ENCODE measurements at places on chromosomes 2 and 18.
A peak's percentile ranks its signal among the peaks of the same experiment; 100 is the strongest.

DNA sequence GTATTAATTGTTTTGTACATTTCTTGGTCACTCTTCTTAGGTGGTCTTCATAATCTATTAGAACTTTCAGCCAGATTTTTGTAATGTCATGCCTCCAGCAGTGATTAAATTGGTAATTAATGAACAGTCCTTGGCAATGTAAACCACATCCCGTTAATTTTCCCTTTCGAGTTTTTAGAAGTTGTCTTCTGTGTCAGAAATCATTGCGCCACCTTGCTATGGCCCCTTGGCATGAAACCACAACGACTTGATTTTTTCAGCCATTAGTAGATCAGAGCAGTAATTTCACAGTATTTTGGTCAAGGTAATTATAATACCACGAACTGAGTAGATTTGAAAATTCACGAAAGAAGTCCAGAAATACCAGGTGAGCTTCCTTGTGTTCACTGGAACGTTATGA, 86.0 kb upstream of the OTX1 start:
- DNase-seq, result no peak

GRCh38 chr2:44397447-44398175, 35.9 kb downstream of the CAMKMT start:
- no peak for DNase-seq

- DNase-seq, result no peak
Observed at GRCh38 chr2:8588831-8589191, 93.0 kb upstream of the ID2 start.

DNA sequence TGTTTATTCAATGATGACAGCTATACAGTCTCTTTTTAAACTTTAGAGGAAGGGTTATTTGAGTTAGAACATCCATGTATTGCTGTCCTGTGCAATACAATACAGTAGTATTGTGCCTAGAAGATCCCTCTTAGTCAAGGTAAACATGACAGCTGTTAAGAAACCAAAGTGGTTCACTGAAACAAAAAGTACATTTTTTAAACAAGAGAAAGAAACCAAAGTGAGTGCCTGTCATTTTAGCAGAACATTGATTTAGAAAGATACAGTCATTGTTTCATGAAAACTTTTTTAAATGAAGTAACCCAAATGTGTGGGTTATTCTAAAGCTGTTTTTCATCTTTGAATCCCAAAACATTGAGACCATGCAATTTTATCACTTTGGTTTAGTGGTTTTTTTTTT, 15.5 kb downstream of the ITPRID2 start:
- no peak for DNase-seq

DNA sequence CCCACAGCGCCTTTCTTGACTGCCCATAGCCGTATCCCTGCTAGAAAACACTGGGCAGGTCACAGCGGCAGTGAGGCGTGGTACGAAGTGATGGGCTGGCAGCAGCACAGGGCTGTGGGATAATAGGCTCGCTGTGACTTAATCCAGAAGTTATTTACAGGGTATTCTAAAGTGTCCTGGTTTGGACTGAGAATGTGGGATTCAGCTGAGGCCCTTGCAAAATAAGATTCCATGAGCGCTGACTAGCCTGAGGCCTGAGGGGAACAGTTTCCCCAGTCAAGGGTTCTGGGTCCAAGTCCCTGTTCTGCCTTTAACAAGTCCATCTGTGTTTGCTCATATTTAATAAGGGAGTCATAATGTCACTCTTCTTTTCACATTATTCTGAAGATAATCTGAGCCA, 34.6 kb downstream of the SETBP1 start:
- no peak for DNase-seq

GRCh38 chr2:55099878-55100820, 49.9 kb upstream of the RTN4 start:
- DNase-seq, result no peak

DNA sequence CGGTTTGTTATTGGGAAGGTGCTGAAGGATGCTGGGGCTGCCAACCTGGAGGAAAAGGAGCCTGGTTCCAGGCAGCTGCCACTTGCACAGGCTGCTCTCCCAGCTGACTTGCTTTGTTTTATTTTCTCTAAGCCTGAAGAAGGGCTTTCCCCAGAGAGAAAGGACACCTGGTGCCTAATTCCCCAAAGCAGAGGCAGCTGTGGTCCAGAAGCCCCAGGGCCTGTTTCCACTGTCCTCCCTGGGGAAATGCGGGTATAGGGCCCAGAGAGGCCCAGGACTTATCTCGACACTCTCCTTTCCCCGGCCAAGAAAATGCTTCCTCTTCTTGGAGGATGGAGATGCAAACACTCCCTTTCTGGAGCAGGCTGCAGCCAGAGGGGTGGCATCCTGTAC, 30.1 kb downstream of the INO80C start:
- no peak for DNase-seq

GRCh38 chr18:50819027-50819727, 639 bp downstream of the MRO start:
- DNase-seq, result peak; percentile 63

DNA sequence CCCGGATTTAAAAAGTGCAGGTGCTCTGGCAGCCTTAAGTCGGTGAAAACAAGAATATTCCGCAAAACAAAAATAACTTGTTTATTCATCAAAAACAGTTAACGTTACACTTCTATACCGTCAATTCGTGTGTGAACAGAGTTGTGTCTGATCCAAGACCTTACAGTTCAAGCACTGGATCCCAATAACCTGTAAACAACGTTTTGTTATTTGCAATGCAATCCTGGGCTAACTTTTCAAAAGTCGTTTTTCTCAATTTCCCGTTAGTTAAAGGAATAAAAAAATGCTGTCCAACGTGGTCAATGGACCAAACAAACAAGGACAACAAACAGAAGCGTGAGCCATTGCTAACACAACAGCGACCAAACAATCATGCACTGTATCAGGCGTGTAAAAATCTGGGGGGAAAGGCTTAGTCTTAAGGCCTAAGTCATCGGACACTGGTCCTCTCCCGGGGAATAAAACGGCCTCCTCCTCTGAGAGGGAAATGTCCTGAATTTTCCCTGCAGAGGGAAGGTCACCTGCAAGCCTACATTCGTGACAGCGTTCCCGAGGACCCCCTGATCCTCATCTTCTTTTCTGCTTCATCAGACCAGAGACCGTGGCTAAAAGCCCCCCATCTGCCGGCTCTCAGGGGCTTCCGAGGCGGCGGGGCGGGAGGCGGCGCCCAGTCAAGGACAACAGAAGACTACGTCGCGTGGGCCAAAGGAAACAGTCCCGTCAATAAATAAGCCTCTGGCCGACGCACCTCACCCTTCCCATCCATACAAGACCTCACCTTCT, 490 bp downstream of the NDUFS1 start:
- DNase-seq, result no peak

GRCh38 chr2:133970641-133971040, 283.2 kb upstream of the MGAT5 start:
- DNase-seq, result no peak

DNA sequence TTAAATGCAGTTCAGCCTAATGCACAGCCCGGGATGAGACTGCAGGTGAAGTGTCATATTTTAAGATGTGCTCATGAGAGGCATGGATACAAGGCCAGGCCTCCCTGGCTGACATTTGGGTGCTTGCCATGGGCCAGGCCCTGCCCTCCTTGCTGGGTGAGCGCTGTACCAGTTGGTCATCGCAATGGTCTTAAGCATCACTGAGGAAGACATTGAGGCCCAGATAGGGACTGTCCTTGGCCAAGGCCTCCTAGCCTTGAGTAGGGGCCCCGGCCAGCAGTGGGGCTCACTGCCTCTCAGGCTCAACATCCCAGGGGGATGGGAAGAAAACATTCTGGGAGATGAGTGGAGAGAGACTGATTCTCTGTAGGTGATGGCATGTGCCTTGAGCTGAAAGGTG, 184.3 kb downstream of the SH3RF3 start:
- DNase-seq, result no peak

- no peak for DNase-seq
Observed at GRCh38 chr2:105609746-105610402, 134.8 kb upstream of the NCK2 start.

DNA sequence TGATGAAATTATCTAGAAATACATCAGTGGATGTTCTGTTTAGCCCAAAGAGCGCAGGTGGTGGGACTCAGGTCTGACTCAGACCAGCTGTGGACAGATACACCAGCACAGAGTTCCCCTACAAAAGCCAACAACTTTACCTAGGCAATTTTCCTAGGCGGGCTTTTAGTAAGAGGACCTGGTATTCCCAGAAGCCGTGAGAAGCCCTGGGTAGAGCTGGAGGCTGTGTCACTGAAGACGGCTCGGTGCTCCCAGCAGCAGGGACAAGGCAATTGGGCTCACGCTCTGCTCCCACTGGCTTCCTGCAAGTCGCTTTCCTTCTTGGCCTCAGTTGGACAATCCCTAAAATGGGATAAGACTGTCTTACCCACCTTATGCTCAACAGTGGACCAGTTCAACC, 41.1 kb downstream of the TPO start:
- no peak for DNase-seq

GRCh38 chr2:230987137-230988020, 8.5 kb upstream of the SPATA3 start:
- peak; percentile 31 for DNase-seq

DNA sequence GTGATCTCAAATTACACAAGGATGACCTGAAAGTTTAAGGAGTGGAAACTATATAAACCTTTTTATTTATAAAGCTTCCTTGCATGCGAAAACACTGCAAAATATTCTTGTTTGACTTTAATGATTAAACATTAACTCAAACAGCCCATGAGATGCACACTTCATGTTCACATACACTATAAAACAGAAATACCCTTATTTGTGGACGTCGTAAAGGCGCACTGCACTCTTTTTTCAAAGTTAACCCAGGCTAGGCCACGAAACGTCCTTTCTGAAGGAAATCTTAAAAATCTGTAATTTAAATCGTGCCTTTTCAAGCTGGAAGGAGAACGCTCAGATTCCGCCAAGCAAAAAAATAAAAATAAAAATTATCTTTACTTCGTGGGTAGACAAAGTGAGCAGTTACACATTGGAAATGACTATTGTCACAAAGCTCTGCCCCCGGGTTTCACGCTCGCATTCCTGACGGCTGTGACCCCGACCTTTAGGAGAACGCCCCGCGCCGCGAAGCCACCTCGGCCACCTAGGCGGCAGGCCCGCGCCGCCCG, 728 bp downstream of the FAM168B start:
- no peak for DNase-seq

GRCh38 chr2:232635820-232636219, 2.4 kb downstream of the EFHD1 start:
- DNase-seq, result no peak

DNA sequence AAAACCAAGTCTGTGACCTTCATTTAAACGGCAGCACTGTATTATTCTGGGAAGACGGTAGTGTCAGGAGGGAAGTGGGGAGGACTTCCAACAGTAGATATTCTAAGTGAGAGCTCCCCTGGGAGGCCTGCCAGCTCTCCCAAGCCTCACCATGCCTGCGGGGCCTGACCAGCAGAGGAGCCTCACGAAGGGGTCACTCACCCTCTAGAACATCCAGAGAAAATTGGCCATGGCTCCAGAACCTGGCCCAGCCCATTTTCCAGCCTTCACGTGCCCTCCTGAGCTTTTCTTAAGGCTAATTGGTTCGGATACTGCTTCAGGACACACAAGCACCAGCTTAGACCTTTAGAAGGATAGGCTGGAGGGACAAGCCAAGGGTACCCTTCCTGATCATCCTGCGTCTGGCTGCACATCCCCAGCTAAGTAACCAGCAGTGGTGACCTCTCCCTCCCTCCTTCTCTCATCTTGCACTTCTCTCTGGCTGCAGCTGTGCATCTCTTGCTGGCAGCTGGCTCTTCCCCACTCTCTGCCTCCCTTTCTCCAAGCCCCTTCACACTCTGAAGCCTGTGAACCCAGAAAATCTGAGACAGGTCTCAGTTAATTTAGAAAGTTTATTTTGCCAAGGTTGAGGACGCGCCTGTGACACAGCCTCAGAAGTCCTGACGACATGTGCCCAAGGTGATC, 120.1 kb upstream of the PKDCC start:
- DNase-seq, result no peak

GRCh38 chr18:6452194-6452593, 37.5 kb upstream of the L3MBTL4 start:
- no peak for DNase-seq

DNA sequence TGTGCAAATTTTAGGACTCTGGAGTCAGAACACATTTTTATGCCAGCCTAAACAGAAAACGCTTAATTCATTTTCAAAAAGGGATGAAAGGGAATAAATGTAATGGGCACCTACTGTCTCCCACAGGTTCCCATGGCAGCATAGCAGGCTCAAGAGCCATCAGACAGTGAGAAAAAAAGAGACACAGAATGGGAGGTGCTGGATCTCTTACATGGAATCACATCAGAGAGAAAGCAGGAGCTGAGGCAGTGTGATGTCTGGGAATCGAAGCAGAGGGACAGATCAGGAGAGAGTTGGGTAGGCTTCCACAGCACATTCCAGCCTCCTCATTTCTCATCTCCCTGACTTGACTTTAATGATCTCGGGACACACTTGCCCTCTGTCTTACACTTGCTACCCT, 684.3 kb downstream of the KCNJ3 start:
- no peak for DNase-seq

DNA sequence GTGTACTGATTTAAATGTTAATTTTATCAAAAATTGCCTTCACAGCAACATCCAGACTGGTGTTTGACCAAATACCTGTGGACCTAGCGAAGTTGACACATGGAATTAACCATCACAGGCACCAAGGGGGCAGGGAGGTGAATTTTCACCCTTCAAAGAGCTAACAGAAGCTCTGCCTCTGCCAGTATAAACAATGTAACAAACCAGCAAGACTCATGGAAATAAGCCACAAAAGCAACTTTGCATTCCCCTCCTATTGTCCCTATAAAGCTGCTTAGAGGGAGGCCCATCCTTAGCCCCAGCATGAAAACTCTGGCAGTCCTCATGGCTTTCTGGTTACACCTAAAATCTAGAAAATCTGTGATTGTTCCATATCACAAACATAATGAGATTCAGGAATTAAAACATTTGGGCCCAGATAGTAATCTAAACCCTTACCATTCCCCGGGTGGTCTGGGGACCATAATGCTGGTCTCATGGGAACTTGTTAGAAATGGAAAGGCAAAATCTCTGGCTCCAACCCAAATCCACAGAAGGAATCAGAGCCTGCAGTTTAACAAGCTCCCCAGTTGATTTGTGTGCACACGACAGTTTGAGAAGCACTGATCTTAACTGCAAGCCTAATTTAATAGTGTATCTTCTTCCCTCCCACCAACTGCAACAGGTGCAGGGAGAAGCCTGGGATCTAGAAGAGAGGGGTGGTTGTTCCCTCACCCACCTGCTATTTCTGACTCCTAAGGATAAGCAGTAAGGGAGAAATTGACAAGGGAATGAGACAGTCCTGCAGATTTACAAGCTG, 23.1 kb downstream of the SERPINB11 start:
- DNase-seq, result no peak
